ENCODE measurements at places on chromosomes 5 and 9.

DNA sequence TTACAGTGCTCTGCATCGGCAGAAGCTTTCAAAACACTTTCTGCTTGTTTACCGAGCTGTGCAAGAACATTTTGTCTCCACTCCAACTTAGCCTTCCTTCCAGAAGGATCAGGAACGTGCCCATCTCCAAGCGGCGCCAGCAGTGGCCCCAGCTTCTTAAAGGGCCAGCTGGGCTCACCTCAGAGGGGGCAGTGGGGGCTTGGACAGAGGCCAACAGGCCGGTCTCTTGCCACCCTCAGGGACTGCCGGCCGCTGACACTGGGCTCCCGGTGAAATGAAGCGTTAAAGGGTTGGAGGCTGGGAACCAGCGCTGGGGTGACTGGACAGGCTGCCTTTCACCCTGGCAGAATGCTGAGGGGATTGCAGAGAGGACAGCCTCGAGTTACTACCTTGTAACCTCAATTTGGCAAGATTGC, 67.0 kb upstream of the RNU6ATAC start:
- no peak for DNase-seq

- DNase-seq: no peak
Observed at GRCh38 chr5:75282581-75282980, 45.9 kb upstream of the ANKRD31 start.

DNA sequence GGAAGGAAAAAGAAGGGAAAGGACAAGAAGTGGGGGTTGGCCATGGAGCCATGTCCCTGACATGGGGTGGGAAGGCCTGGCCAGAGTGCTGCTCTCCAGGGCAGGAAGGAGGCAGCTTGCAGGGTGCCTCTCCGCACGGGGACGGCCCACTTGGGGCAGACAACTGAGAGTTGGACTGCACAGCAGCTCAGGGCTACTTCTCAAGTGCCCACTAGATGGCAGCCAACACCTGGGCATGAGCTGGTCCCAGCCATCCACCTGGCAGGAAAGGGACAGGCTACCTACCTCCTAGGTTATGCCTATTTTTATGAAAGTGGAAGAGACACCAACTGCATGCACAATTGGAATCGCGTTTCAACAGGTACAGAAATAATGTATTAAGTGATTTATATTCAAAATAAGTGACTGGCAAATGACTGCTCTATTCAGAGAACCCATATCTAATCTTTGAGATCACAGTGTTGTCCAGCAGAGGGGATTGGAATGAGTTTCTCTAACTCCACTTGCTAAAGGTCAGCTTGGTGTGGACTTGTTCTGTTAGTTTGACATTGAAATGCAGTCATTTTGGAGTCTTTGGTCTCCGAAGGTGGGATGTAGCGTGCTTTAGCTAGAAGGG, 113.4 kb downstream of the SYK start:
- DNase-seq: peak; percentile 37

GRCh38 chr9:126093771-126094170, 232.9 kb upstream of the MVB12B start:
- DNase-seq: no peak

Measured in AG09319 (cell line).